ENCODE measurements at places on chromosomes 11 and 22.

GRCh38 chr11:1460986-1461825 is 25.4 kb downstream of the MOB2 start:
- DNase-seq, result no peak

- no peak for DNase-seq
These were observed 5.1 kb downstream of the FAM118A start for GRCh38 chr22:45314786-45315185.

- DNase-seq, result no peak
These were observed 7.3 kb upstream of the SPINDOC start for GRCh38 chr11:63805844-63806415.

DNA sequence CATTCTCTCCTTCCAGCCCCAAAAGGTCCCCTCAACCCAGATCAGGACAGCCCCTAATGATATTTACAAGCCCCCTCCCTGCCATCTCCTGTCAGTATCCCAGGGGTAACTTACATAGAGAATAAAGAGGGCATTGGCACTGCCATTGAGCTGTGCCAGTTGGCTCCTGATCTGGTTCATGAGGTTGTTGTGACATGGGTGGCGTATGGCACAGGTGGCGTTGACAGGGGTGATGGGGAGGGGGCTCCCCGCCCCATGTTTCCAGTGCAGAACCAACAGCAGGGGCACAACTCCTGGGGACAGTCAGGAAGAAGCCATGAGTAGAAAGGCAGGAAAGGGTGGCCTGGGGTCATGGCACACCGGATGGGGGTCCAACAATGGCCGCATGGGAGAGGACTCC is 1.9 kb downstream of the LIF start:
- DNase-seq, result no peak
